Stimulated activated CD8-positive, alpha-beta memory T cell treated with anti-CD3 and anti-CD28 coated beads, Interleukin-15, amount 100 ng/mL, for 1 hour (primary cell): ENCODE measurements at places on chromosomes 6 and 20.

GRCh38 chr20:62653951-62654685, 11.8 kb downstream of the SLCO4A1 start:
- DNase-seq, result no peak

DNA sequence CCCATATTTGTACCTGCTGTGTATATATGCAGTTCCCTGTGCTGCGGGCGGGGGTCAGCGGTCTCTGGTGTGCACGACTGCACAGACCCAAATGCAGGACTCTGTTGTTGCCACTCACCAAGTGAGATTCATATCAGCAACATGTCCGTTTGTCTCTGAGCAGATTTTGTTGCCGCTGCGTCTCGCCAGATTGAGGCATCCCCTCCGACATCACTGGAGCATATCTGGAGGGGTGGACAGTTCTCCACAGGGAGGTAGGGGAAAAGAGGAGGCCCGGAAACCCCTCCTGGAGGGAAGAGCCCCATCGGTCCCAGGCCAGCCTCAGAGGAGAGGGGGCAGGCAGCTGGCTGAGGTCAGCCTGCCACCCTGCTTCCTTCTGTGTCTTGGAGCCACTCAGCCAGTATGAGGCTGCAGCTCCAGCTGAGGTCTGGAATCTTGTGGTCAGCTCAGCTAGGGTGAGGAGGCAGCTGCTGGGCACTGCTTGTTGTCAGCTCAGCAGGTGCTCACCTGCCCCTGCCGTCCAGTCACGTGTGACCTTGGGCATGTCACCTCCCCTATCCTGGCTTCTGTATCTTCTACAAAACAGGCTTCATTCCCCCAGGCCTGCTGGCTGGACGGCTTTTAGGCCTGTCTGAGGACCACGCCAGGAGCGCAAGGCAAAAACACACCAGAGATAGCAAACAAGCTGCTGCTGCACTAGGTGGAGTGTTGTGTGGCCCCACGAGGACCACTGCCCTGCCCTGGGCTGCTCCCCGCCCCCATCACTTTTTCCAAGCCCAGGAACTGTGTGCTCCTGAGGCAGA, 47.1 kb downstream of the HNF4A start:
- no peak for DNase-seq

- DNase-seq, result no peak
These were observed 13.1 kb upstream of the DEK start for GRCh38 chr6:18277237-18278006.

GRCh38 chr20:10329387-10330005, 104.5 kb downstream of the MKKS start:
- DNase-seq, result no peak

DNA sequence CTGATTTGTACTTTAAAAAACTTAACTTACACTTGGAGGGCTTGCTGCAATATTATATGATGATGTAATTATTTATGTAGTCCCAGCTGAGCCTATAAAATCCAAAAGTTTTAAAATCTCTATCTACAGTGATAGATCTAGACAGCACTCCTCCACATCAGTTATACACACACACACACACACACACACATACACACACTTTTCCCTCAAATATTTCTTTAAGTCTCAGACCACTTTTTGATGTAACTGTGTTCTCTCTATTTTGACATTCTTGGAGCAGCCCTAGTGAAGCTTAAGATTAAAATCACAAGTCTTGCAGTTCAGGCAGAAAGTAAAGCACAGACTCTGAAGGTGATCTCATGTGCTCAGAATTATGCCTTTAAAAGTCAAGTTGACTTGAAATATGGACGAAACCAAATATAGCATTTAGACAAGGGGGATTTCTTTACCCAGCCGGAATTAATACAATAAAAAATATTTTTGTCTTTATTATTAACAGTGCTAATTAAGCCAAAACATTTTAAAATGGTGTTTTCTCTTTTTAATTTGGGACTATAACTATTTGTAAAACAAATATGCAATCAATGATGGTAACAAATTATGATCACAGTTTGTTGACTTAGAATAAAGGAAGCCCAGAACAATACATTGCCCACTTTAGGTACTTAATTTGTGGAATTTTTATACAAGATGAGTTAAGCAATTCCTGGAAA, 63.5 kb upstream of the TMEM30A start:
- no peak for DNase-seq

DNA sequence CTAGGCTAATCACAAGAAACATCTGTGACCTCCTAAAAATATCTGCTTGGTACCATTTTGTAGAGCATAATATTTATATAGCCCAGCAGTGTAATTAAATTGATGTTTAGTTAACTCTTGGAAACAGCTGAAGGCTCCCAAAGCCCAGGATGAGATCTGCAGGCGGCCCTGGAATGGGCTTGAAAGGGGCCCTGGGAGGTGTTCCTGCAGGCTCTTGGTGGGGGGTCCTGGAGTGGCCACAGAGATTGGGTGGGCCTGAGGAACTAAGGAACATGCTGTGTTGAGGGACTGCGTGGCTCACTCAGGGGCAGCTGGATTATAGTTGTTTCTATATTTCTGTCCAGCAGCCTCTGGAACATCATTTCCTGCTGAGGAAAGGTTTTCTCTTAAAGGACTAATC, 9.2 kb downstream of the SCP2D1 start:
- DNase-seq, result no peak

- DNase-seq, result no peak
These were observed 252.9 kb upstream of the MAN1A1 start for GRCh38 chr6:119602215-119603178.

GRCh38 chr6:125099211-125100073, 54.1 kb upstream of the TPD52L1 start:
- no peak for DNase-seq

DNA sequence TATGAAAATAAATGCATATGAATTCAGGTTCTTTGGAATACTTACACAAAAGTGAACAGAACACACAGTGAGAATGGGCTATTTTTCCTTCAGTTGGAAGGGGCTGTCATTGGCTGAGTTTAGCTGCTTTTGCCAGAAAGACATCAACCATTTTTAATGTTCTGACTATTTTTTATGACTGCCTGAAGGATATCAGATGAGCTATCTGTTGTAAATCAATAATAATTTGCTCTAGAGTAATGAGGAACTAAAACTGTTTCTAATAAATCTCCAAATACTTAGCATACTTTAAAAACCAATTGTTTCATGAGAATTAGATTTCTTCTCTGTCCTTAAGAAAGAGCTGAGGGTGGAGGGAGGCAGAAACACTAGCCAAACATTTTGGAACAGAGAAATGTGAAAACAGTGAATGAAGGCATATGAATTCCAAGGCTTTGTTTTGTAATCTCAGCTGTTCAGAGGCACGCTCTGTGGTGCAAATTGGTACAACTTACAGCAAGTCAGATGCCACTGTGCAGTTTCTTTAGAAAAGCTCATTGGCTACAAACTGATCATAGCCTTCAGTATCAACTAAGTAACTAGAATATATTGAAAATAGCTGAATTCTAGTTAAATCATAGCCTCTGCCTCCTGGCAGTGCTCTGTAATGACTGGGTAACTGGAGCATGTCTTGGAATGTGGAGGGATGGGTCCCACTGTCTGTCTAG, 228.9 kb upstream of the JAG1 start:
- no peak for DNase-seq

DNA sequence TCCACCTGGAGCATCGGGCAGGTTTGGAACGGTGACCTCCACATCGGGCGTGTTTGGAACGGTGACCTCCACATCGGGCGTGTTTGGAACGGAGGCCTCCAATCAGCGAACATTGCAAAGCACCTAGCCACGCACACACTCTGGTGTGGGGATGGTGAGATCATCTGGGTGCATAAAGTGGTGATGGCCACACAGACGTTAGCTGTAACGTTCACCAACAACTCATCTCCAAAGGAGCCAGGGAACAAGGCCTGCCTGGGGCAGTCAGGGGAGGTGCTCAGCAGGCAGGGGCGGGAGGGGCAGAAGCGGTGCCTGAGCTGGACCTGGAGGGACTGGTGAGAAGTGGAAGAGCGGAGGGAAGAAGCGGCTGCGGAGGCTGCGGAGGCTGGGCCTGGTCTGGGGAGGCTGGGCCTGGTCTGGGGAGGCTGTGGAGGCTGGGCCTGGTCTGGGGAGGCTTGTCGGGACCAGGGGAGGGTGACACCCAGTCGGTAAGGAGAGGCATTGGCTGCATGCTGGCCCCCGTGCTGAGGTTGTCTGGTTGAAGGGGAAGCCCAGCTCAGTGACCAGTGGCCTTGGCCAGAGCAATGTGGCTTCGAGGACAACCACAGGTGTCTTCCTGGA, 89.9 kb downstream of the PSMB1 start:
- DNase-seq, result no peak

DNA sequence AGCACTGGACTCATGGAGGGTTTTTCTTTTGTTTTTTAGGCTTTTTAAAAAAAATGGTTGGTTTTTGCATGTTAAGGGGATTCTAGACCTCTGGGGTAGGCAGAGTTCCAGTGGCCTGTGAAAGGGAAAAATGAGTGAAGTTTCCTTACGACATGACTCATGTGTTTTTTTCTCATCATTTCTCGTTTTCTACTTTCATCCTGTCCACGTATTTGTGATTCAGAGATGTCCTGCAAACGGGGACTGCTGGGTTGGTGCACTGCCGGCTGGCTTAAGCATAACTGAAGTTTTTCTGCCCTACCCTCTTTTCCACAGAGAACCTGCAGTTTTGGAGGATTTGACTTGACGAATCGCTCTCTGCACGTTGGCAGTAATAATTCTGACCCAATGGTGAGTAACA, 182.3 kb downstream of the SASH1 start:
- DNase-seq, result no peak
